Activated CD8-positive, alpha-beta memory T cell treated with anti-CD3 and anti-CD28 coated beads for 4 hours (primary cell): ENCODE measurements at places on chromosomes 1 and 21.

DNA sequence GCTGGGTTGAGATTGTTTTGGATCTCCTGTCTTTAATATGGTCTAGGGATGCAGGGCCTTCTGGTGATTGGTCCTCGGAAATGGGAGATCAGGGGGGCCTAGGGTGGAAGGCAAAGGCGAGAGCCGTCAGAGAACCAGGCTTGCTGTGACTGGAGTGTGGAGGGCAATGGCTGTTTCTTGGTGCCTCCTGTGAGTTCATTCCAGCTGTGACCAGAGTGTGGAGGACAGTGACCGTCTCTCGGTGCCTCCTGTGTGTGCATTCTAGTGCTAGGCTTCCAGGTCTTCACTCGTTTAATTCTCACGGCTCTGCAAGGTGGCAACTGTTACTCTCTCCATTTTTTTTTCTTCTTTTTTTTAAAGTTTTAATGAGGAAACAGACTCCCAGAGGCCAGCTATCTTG lies 14.1 kb downstream of the LDLRAP1 start:
- no peak for DNase-seq

- DNase-seq = no peak
Measured at GRCh38 chr1:57772580-57773195, 348.8 kb upstream of the DAB1 start.

GRCh38 chr21:41373253-41373652 lies 11.4 kb downstream of the MX2 start:
- no peak for DNase-seq

DNA sequence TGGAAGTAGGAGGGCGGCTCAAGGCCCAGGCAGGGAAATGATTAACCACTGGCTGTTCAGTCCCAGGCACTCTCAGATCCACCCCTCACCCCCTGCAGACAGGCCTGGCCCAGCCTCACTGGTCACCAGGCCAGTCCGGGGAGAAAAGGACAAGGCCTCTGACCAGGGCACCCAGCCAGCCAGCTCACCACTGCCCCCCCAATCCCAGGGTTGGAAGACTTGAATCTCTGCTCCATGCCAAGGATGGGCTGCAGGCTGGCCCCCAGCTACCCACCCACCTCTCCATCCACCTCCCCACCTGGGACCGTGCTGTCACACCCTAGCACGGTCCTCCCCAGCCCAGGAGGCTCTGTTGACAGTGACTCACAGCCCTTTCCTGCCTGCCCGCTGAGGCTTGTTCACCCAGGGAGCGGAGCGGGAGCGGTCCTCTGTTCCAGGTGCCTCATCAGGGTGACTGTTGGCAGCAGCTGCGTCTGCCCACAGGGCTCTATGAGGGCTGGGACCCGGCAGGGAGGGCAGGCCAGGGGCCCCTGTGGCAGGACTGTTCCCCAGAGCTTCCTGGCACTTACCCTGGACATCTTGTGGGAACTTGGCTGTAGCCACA lies 2.2 kb downstream of the LAD1 start:
- no peak for DNase-seq

DNA sequence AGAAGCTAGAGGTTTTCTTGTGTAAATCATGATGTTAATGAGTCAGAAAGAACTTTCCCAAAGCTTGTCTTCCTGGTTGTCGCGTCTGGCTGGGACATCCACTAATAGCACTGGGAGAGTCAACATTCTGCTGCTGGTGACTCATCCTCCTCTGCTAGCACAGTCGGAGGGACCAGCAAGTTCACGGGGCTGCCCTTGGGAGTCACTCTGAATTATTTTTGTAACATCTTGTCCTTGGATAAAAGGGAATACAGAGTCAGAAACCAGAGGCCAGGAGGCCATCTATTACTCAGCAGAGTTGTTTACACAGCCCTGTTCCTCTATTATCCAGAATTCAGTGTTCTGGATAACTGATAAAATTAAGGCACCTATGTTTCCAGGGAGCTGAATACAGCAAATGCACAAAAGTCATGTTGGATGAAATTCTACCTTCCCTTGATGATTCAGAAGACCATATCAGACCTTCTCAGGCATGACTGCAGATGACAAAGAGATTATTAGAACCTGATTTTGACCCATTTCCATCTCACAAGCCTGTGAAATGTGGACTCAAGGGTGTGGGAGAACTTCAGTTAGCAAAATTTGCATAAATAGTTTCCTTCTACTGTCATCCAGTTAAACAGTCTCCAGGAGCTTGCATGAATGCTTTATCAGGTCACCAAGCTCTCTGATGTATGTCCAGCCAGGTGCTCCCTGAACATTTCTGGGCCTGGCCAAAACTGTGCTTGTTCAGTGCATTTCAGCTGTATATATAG lies 68.1 kb downstream of the JAK1 start:
- no peak for DNase-seq

- no peak for DNase-seq
Measured at GRCh38 chr1:228378090-228378872, 28.4 kb downstream of the TRIM11 start.

DNA sequence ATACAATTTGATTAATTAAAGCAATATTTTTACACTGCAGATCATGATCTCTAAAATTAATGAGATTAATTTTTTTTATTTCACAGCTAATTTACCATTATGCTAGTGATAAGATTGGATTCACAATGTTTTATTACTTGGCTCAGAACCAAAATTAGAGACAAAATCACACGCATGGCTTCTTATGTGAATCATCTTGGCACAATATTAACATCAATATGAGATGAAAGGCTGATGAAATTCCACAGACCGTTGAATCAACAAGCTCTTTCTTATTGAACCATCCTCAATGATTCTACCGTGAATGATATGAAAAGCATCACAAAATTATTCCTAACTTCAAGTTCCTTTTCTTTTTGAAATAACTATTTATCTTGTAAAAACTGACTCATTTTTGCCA lies 544.9 kb downstream of the KCNT2 start:
- no peak for DNase-seq

DNA sequence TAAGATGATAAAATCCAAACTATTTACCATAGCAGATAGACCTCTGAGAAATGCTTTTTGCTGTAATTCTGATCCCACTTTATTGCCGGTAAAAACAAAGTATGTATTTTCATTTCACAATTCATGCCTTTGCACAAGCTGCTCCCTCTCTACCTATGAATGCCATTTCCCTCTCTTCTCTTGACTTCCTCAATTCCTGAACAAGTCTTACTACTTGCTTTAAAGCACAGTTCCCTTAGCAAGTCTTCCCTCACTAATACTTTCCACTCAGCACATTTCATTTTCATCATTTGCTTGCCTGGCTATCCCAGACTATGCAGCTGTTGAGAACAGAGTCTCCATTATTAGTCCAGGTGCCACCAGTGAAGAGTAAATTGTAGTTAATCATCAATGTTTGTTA lies 13.8 kb downstream of the GPATCH2 start:
- DNase-seq = no peak

DNA sequence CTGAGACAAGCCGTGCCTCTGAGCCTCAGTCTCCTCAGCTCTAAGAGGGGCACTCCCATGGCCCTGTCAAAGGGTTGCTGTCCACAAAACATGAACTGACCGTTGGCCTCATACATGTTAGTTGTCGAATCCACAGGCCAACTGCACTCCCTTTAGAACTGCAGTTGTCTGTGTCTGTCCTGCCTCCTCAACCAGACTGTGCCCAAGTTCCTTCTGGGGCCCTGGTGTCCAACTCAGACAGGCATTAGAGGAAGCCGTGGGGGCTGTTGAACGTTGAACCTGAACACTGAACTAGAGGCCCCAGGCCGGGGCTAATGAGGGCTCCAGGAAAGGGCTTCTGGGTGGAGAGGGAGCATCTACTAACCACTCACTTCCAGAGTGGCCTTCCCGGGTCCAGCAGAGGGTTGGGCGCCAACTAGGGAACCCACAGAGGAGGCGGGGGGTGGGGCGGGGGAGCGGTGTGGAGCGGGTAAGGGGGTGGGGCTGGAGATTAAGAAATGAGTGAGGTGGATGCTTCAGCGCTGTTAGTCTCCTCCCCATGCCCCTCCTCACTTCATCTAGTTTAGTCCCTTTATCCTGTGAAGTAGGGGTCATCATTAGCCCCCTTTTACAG lies at the start of gene RAB42:
RAB42 (plus strand) TSS at position 558 of the 613 bp plus-strand sequence. CDS start 247 bp downstream, outside the sequence.
- DNase-seq = no peak

DNA sequence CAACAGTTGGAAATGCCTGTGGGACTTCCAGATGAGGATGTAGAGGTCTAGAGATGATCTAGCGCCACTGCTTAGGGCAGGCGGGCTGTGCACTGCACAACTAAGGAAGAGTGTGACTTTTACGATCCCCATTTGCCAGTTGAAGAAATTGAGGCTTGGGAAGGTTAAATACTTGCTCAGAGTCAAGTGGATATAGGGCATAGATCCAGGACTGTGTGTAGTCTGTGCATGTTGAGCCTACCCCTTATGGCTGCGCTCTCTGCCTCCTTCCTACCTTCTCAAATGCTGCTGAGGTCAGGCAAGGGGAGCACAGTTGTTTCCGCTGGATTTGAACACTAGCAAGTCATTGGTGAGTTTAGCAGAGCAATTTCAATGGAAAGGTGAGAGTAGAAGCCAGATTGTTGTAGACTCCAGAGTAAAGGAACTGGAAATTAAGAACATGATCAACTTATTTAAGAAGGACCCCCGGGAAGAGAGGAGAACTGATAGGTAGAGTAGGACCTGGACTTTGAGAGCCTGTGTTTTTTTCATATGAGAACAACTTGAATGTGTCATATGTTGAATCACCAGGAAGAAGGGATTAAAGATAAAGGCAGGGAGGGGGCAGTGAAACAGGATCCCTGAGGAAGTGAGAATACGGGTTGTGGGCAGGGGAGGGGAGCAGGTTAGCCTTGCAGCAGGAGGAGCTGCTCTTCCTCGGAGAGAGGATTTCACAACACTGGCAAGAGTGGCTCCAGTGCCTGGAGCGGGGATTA lies 2.7 kb downstream of the CAPN2 start:
- no peak for DNase-seq

- no peak for DNase-seq
Measured at GRCh38 chr1:30685796-30686165, 37.6 kb downstream of the MATN1 start.

DNA sequence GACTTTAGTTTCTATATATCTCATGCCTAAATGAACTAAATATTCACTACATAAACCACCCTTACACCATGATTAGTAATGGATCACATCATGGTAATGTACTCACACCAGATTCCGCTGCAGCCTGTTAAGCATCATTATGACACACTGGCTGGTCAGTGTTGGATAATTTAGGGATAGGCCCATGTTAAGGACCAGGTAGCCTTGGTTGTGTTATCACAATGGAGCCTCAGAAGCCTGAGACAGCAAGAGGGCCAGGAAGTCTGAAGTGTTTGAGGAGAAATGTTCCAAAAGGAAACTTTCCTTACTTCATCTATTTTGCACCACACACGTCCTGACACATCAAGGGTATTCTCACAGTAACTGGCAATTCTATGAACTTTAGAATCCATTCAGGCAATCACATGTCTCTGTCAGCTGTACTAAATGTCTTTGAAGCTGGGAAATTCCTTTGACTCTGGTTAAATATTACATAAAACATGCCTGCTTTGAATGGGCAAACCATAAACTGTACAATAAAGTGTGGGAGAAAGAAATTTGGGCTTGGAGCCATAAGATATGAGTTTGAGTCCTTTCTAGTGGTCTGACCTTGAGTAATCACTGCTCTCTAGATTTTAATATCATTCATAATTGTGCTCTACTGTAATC lies 105.3 kb upstream of the DPT start:
- no peak for DNase-seq

GRCh38 chr1:15546641-15547040 lies 20.0 kb downstream of the DNAJC16 start:
- no peak for DNase-seq

DNA sequence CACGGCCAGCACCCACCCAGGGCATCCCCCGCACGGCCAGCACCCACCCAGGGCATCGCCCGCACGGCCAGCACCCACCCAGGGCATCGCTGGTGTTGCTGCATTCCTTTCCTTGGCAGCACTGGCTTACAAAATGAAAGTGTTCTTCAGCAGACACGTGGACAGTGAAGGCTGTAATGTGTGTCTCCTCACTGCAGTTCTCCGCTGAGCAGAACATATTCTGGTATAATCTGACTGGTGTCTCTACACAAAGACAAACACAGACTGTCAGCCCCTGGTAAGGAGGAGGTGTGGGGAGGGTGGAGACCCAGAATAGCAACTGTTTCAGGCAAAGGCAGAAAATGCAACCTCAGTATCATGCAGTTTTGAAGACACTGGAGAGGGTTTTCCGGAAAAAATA lies 7.3 kb downstream of the LYPD8 start:
- DNase-seq = no peak

- DNase-seq = no peak
Measured at GRCh38 chr1:63848733-63849132, 74.9 kb downstream of the ROR1 start.

- DNase-seq = no peak
Measured at GRCh38 chr1:17503146-17503545, 36.4 kb upstream of the ARHGEF10L start.

- no peak for DNase-seq
Measured at GRCh38 chr1:110286564-110286963, 52.6 kb upstream of the RBM15 start.

- no peak for DNase-seq
Measured at GRCh38 chr21:26405735-26406361, 167.2 kb downstream of the CYYR1 start.

DNA sequence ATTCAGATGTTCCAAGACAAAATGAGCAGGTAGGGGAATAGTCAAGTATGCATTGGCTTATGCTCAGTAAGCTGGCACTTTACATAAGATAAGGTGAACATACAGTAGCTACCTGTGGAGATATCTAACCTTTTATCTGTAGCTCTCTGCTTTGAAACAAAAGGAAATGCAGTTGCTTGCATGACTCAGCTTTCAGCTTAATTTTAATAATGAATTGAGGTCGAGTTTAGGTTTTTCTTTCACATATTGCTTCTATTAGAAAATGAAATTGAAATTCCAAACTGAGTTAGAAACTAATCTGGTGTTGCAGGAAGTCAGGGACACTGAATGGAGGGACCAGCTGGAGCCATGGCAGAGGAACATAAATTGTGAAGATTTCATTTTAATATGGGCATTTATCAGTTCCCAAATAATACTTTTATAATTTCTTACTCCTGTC lies 8.3 kb downstream of the FRRS1 start:
- no peak for DNase-seq

- DNase-seq = no peak
Measured at GRCh38 chr1:30250338-30250983, 472.9 kb downstream of the MATN1 start.

DNA sequence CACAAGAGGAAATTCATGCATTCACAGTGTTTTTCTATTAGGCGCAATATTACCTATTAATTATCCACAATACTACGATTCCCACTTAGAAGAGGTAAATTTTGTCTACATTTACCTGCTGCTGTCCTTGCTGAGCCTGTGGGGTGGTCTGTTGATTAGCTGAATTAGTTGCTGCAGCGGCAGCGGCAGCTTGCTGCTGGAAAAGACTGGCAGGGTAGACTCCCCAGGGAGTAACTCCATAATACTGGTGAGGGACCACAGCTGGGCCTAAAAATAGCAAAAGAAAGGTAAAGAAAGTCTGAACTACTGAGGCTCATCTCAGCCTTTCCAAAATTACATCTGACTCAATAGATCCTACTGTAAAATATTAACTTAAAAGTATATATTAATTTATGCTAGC lies 66.0 kb upstream of the SDC3 start:
- DNase-seq = no peak

GRCh38 chr1:66681686-66682085 lies 70.6 kb upstream of the DYNLT5 start:
- DNase-seq = no peak

GRCh38 chr1:209802117-209802779 lies 3.7 kb downstream of the IRF6 start:
- no peak for DNase-seq
